ENCODE measurements at places on chromosomes 16 and 17. TPM values are rescaled to one million over a fixed set of nuclear protein-coding genes. Genes with fewer than 3 reads are reported as not detected.

DNA sequence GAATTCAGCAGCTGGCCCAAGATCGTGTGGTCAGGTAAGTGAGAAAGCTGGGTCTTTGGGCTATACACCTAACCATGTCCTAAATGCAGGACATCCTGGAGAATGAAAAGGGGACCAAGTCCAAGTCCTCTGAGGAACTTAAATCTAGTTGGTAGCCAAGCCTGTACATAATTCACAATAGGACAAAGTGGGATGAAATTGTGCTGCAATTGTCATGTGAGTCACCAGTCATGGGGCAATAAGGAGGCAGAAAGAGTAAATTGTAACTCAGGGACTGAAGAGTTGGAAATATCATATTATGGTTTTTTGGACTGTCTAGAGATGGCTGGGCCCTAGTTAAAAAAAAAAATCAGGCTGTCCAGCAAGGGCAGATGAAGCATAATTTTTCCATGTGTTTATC is 202.6 kb downstream of the CYLD start:
- no peak for DNase-seq

CD300LB gene
- total RNA-seq: not detected

GRCh38 chr17:70675070-70675590 is 505.8 kb downstream of the KCNJ2 start:
- no peak for DNase-seq

- no peak for DNase-seq
These were observed 225.0 kb upstream of the SALL1 start for GRCh38 chr16:51376080-51376479.

GRCh38 chr17:48800626-48801217 is 16.3 kb downstream of the TTLL6 start:
- no peak for DNase-seq

GRCh38 chr16:12557786-12558185 is 245.9 kb downstream of the CPPED1 start:
- DNase-seq: no peak

DNA sequence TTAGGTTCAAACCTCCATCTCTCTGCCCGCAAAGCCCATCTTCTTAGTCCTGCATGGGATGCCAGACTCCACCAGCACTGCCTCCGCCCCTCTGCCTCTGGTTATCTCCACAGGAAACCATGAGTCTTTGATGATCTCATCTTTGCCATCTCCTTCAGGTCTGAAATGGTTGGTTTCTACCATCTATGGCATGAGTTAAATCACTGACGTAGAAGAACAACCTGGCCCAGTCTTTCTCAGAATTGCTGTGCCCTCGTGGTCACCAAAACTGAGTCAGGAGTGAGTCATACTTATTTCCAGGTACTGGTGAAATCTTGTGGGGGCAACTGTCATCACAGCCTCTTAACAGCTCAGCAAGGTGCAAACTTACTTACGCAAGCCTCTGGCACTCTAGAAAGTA is 468.7 kb upstream of the C16orf82 start:
- no peak for DNase-seq

GRCh38 chr16:86740906-86741799 is 162.8 kb downstream of the FOXL1 start:
- DNase-seq: peak; percentile 97

DNA sequence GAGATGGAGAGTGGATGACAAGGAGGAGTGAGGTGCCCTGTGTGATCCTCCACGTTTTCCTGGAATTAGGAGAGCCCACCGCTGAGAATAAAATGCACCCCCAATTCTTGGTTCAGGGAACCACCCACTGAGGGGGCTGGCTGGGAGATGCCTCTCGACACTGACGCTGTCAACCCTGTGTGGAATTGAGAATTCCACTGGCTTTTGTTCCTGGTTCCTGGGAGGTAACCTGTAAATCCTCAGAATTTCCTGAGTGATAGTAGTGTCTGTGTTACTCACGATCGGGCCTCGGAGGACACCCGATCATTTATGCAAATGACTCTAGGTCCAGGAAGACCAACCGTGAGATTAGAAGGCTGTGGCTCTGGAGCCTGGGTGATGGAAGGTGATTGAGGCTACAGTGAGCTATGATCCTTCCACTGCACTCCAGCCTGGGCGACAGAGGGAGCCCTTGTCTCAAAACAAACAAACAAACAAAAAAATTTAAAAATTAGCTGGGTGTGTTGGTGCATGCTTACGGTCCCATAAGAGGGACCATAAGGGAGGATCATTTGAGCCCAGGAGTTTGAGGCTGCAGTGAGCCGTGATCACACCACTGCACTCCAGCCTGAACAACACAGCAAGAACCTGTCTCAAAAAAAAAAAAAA is 11.7 kb upstream of the PRPSAP1 start:
- DNase-seq: no peak

- DNase-seq: no peak
These were observed 35.9 kb downstream of the FZD2 start for GRCh38 chr17:44593156-44593555.

- DNase-seq: peak; percentile 59
These were observed 147.2 kb downstream of the SPECC1 start for GRCh38 chr17:20156196-20157000.

GRCh38 chr17:4642286-4642685 is 808 bp upstream of the ALOX15 start:
- no peak for DNase-seq

All from A172 (cell line).